T-cell (primary cell): ENCODE measurements at places on chromosomes 16 and 17. TPM values are rescaled to one million over a fixed set of nuclear protein-coding genes. Genes with fewer than 3 reads are reported as not detected.

TBC1D3K gene
- not detected for total RNA-seq

CCL3 gene
- 4.8 TPM for total RNA-seq

- no peaks in the 10 kb centered on the region for H3K36me3 ChIP-seq
- H3K27me3 ChIP-seq = peaks cover 5% of the 10 kb centered on the region
- no peak for DNase-seq
- no peak overlapping the region for H3K4me3 ChIP-seq
- H3K4me1 ChIP-seq = peaks cover 51% of the 10 kb centered on the region
Observed at GRCh38 chr16:88483392-88483641, 30.2 kb downstream of the ZFPM1 start.

DNA sequence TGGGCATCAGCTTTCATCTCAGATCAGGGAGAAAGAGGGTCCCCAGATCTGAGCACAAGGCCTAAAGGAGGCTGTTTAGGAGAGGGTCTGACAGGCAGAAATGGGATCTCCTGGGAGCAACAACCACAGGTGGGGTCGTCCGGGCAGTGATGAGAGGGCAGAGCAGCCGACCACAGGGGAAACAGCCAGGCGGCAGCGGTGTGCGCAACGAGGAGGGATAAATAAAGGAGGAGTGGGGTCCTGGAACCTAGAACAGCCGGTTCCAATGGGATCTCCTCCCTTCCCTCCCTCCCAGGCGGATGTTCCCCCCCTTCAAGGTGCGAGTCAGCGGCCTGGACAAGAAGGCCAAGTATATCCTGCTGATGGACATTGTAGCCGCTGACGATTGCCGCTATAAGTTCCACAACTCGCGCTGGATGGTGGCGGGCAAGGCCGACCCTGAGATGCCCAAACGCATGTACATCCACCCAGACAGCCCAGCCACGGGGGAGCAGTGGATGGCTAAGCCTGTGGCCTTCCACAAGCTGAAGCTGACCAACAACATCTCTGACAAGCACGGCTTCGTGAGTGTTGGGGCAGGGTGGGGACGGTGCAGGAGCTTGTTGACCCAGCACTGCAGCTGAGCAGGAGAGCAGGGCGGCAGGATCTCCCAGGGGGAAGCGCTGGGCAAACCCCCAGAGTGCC lies 1.9 kb downstream of the TBX2 start:
- no peaks in the 10 kb centered on the region for H3K36me3 ChIP-seq
- DNase-seq = no peak
- no peak overlapping the region for H3K4me3 ChIP-seq

GRCh38 chr17:44992242-44992939 lies 24.3 kb upstream of the C1QL1 start:
- DNase-seq = no peak
- H3K27me3 ChIP-seq = no peaks in the 10 kb centered on the region
- no peak overlapping the region for H3K27ac ChIP-seq
- no peaks in the 10 kb centered on the region for H3K4me1 ChIP-seq
